ENCODE measurements at places on chromosomes 7 and 10.

DNA sequence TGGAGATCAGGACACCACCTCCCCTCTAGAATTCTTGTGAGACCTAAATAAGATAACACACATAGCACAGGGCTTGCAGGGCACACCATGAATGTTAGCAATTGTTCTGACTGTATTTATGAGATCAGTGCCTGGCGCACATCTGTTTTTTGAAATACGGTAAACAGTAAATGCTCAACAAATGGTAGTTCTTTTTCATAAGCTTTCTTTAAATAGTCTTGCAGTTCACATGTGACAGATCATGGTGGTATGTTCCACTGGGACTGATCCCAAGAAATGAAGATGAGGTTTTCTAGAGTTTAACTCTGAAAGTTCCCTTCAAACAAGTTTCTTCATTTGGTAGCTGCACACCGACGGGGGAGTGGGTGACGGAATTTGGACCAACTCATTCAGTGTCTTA, 34.8 kb downstream of the CREB5 start:
- DNase-seq: no peak

DNA sequence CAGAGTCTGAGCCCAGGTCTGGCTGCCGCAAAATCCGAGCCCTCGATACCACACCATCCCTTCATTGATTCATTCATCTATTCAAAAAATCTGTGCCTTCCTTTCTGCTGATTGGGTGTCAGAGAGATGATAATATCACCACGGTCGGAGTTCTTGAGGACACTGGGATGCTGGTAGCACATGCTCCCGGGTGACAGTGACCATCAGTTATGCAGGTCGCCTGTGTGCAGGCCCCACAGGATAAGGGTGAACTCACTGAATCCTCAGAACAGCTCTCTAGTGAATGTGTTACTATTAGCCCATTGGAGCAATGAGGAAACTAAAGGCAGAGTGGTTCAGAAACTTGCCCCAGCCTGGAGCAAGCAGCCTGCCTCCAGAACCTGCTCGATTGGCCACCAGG, 145.1 kb downstream of the SLIT1 start:
- DNase-seq: no peak

- no peak for DNase-seq
Observed at GRCh38 chr10:118978316-118978997, 51.1 kb upstream of the NANOS1 start.

DNA sequence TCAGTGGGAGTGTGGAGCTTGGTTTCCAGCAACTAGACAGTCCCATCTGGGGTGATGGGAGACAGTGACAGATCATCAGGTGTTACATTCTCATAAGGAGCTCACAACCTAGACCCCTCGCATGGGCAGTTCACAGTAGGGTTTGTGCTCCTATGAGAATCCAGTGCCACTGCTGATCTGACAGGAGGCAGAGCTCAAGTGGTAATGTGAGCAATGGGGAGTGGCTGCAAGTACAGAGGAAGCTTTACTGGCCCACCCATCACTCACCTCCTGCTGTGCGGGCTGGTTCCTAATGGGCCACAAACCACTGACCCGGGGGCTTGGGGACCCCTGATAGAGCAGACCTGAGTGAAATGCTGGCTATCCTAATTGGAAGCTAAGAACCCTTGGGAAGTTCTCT, 242.8 kb downstream of the BAMBI start:
- no peak for DNase-seq

- DNase-seq: no peak
Observed at GRCh38 chr7:50808282-50808888, 25.7 kb upstream of the GRB10 start.

- DNase-seq: no peak
Observed at GRCh38 chr7:79502151-79502550, 48.7 kb upstream of the MAGI2 start.

- DNase-seq: no peak
Observed at GRCh38 chr7:36023033-36023560, 130.0 kb upstream of the EEPD1 start.

DNA sequence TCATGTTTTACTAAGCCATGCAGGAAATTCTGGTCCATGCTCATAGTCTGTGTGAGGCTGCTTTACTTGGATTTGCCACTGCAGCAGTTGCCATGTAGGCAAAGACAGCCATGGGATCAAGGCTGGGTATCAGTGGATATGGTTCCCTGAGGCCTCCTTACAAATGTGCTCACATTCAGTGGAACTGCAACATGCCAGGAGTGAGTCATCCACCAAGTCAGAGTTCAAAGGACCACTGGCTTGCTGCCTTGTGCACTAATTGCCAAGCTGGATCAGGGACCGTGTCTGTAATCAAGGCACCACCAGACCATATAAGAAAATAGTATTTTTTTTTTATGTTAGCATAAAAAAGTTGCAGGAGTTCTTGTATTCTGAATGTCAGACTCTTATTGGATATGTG, 101.0 kb downstream of the CDCA7L start:
- no peak for DNase-seq

- DNase-seq: peak; percentile 34
Observed at GRCh38 chr10:95445837-95446486, 115.2 kb downstream of the SORBS1 start.

DNA sequence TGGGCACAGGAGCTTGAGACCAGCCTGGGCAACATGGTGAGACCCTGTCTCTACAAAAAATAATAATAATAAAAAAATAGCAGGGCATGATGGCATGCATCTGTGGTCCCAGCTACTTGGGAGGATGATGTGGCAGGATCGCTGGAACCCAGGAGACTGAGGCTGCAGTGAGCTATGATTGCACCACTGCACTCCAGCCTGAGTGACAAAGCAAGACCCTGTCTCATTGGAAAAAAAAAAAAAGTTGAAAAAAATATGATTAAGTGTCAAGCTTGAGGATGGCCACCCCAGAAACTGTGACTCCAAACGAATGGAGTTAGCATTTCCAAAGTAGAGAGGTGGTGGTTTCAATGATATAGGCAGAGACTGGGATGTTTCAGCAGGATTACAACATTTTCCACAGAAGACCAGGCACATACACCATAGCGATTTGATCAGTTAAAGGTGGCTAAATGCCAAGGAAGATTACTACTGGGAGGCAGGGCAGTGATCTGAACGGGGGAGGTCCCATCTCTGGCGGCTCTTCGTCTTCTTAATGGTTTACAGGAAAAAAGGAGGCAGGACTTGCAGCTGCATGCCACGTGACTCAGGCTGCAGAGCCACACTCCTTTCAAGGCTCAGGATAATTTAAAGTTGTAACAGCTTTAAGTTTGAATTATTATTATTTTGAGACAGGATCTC, 250.6 kb upstream of the GALNT17 start:
- DNase-seq: no peak

- no peak for DNase-seq
Observed at GRCh38 chr7:95901006-95901405, 128.7 kb downstream of the DYNC1I1 start.

DNA sequence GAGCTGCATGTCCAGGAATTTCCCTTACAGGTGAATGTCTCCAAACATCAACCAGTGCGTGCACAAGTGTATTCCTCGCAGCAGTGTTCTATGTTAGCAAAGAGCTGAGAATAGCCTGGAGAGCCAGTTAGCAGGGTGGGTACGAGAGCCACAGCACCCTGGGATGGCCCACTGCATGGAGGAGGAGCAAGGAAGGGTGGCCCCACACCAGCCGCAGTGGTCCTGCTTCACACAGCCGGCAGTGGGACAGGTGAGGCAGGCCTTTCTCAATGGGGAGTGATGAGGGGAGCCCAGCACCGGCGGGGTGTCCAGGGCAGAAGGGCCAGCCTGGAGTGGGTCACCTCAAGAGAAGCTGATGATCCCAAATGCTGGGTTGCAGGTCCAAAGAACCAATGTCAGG, 240.7 kb downstream of the TCERG1L start:
- DNase-seq: no peak

DNA sequence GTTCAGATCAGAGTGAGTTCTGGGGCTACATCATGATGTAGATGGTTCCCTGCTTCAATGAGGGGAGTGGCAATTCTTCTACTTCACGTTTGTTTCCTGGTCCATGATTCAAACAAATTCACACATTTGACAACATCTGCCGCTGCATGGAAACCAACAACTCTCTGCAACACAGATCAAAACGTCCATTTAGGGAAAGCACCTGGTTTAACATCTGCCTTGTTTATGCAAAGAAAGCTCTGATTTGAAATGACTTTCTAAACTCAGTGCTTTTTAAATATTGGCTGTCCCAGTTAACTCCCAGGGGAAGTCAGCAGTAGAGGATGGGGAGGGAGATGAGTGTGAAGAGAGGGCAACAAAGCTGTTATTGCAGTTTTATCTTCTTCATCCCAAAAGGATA, 93.8 kb downstream of the GAD2 start:
- DNase-seq: no peak

DNA sequence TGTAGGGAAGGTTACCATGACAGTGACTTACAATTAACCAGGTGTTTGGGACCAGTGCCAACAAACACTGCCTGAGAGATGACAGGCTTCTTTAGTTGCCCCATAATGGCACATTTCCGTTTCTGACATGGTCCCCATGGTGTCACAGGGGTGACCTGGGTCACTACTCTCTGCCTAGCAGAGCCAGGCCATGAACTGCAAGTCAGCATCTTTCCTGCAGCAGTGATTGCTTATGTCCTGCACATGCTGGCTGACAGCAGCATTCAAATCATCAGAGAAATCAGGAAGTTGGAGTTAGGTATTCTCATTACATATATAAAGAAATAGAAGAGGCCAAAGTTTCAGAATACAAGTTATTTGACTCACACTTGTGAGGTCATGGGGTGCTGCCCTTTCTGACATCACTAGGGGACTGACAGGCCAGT, 47.1 kb upstream of the ZNRF2 start:
- DNase-seq: no peak

DNA sequence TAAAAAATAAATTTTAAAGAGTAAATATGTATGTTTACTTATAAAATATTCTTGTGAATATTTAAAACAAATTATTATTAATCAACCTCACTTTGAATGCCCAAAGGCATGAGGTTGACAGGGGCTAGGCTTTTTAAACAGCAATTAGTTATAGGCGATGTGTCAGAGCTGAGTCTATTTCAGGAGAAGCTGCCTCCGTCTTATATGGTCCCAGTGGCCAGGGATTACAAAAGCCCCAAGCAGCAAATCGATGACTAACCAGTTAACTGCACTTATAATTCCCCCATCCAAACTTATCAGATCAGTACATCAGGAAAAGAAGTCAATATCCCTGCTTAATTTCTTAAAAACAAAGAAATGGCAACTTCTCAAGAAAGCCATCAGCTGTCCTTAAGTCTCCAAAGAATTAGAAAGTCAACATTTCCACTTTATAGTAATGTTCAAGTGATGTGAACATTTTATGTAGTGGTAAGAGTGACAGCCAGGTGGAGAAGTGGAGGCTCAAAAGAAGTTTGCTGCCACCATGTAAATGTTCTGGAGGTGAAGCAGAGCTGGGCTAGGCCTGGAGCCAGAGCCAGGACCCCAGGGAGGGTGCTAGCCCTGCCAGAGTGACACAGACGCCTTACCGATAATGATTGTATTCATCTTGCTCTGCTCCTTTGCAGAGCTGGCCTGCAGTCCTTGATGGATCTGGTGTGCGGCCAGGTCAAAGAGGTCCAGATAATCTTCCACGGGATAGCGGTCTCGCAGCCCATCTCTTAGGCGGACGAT, 51.5 kb downstream of the CHST15 start:
- DNase-seq: no peak

DNA sequence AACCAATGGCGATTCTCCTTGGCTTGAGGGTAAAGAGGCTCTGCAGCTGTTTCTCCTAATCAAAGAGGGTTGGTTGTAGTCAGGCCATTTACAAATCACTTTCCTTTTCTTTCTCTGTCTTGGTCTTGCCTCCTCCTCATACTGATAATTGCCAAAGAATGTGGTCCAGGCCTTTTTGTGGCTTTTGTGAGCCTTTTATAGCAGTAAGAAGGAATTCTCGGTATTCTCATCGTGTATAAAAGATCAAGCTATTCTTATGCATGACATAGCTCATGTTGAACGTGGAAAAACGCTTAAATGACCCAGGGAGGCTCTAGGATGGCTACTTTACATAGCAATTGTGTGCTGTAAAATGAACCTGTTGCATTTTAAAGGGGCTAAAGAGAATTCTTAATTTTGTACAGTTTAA, 62.6 kb downstream of the RBM20 start:
- no peak for DNase-seq

DNA sequence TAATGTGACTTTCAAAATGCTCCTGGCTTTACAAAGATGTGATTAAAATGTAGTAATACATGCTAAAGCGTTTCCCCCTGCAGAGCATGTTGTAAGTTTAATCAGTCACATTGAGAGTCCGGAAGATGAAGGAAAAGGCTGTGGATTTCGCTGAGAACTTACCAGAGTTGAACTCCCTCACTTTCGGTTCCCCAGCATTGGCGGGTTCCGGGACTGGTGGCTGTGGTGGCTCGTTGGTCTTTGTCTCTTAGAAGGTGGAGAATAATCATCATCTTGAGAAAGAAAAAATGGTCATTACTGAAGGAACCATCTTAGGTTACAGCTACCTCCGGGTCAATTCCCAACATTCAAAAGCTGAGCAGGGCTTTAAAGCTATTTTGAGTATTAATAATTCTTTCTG, 9.6 kb upstream of the NUPR2 start:
- DNase-seq: no peak

- no peak for DNase-seq
Observed at GRCh38 chr7:155248366-155248756, 49.3 kb upstream of the INSIG1 start.

- no peak for DNase-seq
Observed at GRCh38 chr10:14047431-14047830, 283.3 kb downstream of the FRMD4A start.

Measured in DMS79 treated with DMSO at 0.1 percent for 48 hours (cell line).